ENCODE measurements at places on chromosomes 5 and 9. TPM values are rescaled to one million over a fixed set of nuclear protein-coding genes. Genes with fewer than 3 reads are reported as not detected.

DNA sequence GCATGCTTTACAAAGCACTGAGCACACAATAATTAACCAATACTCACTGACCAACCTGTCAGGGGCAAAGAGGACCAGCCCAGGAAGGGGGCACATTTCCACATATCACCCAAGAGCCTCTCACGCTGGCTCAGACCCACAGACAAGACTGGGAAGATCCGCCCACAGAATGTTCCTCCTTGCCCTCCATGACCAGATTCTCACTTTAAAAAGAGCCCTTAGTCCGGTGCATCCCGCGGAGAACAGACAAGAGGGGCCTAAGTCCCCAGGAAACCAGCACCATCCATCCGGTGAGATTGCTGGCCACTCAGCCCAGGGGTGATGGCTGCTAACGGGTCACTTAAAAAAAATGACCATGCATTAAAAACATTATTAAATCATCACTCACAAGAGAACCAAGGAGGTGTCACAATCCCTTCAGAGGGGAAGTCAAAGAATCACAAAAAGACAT, 32.9 kb downstream of the SEMA4D start:
- no peaks in the 10 kb centered on the region for H3K4me1 ChIP-seq
- no peak overlapping the region for H3K27ac ChIP-seq
- no peaks in the 10 kb centered on the region for H3K36me3 ChIP-seq
- H3K4me3 ChIP-seq: no peak overlapping the region
- no peak for DNase-seq
- H3K27me3 ChIP-seq: no peaks in the 10 kb centered on the region

DNA sequence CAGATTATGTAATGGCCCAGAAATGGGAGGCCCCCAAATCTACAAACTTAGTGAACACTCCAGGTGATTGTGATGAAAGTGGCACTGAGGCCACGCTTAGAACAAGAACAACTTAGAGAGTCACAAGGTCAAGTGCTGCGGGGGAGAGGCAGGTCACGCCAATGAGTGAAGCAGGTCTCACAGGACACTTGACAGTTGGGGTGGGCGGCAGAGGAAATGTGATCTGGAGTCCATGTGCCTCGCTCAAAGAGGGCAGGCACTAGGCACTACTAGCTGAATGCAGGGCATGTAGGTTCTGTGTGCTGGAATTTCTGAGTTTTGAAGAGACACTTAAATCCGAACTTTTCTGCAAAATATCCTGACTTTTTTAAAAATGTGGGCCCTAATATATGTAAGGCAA, 193.2 kb upstream of the RORB start:
- H3K27me3 ChIP-seq: peaks cover 2% of the 10 kb centered on the region
- H3K4me1 ChIP-seq: peaks cover 3% of the 10 kb centered on the region
- H3K4me3 ChIP-seq: no peak overlapping the region

GRCh38 chr5:169071-169727, 22.1 kb upstream of the LRRC14B start:
- no peak overlapping the region for H3K27ac ChIP-seq
- no peak overlapping the region for H3K4me3 ChIP-seq
- H3K27me3 ChIP-seq: no peaks in the 10 kb centered on the region
- peaks cover 18% of the 10 kb centered on the region for H3K36me3 ChIP-seq
- DNase-seq: no peak

- H3K27ac ChIP-seq: no peak overlapping the region
- no peak overlapping the region for H3K4me3 ChIP-seq
- H3K4me1 ChIP-seq: peaks cover 27% of the 10 kb centered on the region
- no peaks in the 10 kb centered on the region for H3K27me3 ChIP-seq
- no peaks in the 10 kb centered on the region for H3K36me3 ChIP-seq
These were observed 145.0 kb upstream of the TNC start for GRCh38 chr9:115262952-115263351.

DNA sequence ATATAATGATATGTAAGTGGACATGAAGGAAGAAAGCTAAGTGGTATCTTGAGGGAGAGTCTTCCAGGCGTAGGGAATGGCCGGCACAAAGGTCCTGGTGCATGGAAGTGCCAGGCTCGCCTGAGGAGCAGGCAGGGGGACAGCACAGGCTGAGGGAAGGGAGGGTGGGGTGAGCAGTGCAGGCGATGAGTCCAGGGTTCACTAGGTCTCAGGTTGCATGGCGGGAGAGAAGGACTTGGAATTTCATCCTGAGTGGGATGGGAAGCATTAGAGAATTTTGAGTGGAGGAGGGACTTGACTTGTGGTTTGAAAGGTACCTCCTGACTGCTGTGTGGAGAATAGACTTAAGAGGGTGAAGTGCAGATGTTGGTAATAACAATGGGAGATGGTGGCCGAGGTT, 268.9 kb downstream of the ARHGEF28 start:
- no peak overlapping the region for H3K27ac ChIP-seq
- no peaks in the 10 kb centered on the region for H3K36me3 ChIP-seq
- no peak overlapping the region for H3K4me3 ChIP-seq
- peaks cover 15% of the 10 kb centered on the region for H3K4me1 ChIP-seq
- H3K27me3 ChIP-seq: peaks cover 26% of the 10 kb centered on the region

DNA sequence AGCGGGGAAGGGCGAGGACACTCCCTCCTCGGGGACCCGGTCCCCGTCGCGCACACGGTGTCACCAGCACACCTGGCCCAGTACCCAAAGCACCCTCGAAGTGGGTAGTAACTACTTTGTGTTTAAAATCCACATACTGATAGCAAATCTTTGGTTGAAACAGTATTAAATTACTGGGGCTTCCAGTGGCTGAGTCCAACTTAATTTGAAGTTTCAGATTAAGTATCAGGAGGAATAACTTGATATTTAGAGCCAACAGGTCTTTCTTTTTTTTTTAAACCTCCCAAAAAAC, 615 bp downstream of the ATG10 start:
- peaks cover 8% of the 10 kb centered on the region for H3K36me3 ChIP-seq
- no peaks in the 10 kb centered on the region for H3K27me3 ChIP-seq
- DNase-seq: no peak
- H3K4me1 ChIP-seq: peaks cover 34% of the 10 kb centered on the region
- H3K4me3 ChIP-seq: peak overlapping the region; percentile 69

- peaks cover 33% of the 10 kb centered on the region for H3K4me1 ChIP-seq
- DNase-seq: no peak
- no peaks in the 10 kb centered on the region for H3K36me3 ChIP-seq
- H3K27ac ChIP-seq: no peak overlapping the region
- peaks cover 5% of the 10 kb centered on the region for H3K27me3 ChIP-seq
- no peak overlapping the region for H3K4me3 ChIP-seq
These were observed 135.2 kb upstream of the SLC24A2 start for GRCh38 chr9:19924080-19924479.

DNA sequence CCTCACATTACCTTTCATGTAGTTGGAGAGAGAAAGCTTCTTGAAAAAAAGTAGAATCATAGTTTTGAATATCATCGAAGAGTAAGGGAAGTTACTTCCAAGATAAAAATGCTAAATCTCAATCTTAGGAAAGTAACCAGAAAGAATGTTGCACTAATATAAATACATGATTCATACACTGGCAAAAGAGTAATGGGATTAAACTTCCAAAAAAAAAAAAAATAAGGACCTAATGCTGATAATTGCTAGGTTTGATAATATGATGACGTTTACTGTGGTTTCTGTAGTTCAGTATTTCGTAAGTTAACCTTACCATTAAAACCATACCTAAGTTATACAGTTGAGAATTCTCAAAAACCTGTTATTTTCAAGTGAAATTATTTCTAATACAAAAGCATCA, 573.8 kb upstream of the CDH9 start:
- no peak for DNase-seq
- H3K27me3 ChIP-seq: no peaks in the 10 kb centered on the region
- H3K36me3 ChIP-seq: peaks cover 1% of the 10 kb centered on the region
- H3K27ac ChIP-seq: peak overlapping the region; percentile 11

DNA sequence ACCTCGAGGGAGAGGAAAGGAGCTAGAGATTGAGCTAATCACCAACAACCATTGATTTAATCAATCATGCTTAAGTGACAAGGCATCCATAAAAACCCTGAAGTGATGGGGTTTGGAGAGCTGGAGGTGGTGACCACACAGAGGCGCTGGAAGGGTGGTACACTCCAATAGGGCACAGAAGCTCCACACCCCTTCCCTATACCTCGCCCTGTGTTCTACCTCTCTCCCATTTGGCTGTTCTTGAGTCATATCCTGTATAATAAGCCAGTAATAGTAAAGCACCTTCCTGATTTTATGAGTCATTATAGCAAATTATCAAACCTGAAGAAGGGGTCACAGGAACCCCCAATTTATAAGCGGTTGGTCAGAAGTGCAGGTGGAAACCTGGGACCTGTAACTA, 18.3 kb downstream of the ACTL7B start:
- H3K36me3 ChIP-seq: no peaks in the 10 kb centered on the region
- no peak overlapping the region for H3K4me3 ChIP-seq
- peaks cover 17% of the 10 kb centered on the region for H3K4me1 ChIP-seq
- no peak for DNase-seq

- H3K36me3 ChIP-seq: no peaks in the 10 kb centered on the region
- no peak overlapping the region for H3K27ac ChIP-seq
- no peaks in the 10 kb centered on the region for H3K27me3 ChIP-seq
- peaks cover 12% of the 10 kb centered on the region for H3K4me1 ChIP-seq
- no peak for DNase-seq
- no peak overlapping the region for H3K4me3 ChIP-seq
These were observed 29.9 kb downstream of the CPEB4 start for GRCh38 chr5:173917788-173918786.

GRCh38 chr5:174337276-174338184, 292.0 kb downstream of the NSG2 start:
- H3K27me3 ChIP-seq: no peaks in the 10 kb centered on the region
- no peaks in the 10 kb centered on the region for H3K36me3 ChIP-seq
- H3K4me1 ChIP-seq: peaks cover 49% of the 10 kb centered on the region
- peak overlapping the region; percentile 94 for H3K27ac ChIP-seq
- peak; percentile 58 for DNase-seq

GRCh38 chr9:102113191-102113590, 374.7 kb upstream of the GRIN3A start:
- H3K27me3 ChIP-seq: no peaks in the 10 kb centered on the region
- H3K4me3 ChIP-seq: no peak overlapping the region
- H3K36me3 ChIP-seq: no peaks in the 10 kb centered on the region
- no peak for DNase-seq
- no peak overlapping the region for H3K27ac ChIP-seq

DNA sequence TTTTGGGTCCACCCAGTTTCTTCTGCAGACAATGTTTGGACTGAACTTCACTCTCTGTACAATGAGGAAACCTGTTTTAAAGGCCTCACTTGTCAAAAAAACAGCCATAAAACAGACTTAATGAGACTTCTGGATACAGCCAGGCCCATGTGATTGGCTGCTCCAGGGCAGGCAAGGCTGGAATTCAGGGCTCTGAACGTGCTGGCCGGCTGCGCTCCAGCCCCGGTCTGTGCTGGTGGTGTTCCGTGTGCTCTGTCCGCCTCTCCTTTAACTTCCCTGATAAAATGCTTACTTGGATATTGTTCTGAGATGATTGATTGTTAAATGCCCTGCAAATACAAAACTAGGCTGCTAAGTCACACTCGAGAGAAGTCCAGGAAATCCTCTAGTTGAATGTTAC, 131.2 kb upstream of the KLF4 start:
- H3K27me3 ChIP-seq: no peaks in the 10 kb centered on the region
- H3K4me3 ChIP-seq: no peak overlapping the region
- H3K36me3 ChIP-seq: no peaks in the 10 kb centered on the region
- peaks cover 16% of the 10 kb centered on the region for H3K4me1 ChIP-seq
- DNase-seq: peak; percentile 42

DNA sequence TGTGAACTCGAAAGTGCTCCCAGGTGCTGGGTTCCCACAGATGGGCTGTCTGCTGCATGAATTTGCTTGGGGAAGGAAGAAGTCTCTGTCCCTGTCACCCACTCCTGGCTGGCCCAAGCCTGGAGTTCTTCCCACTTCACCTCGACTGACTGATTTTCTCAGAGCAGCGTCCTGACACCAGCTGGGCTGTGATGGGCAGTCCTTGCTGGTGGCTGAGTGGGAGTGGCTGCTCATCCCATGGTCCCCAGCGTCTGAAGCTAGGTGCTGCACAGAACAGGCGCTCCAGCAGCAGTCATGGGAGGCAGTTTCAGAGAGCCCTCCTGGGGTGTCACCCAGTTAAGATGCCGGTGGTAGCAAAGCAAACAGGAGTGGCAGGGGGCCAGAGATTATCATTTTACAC, 10.1 kb upstream of the NEURL1B start:
- no peak for DNase-seq
- no peak overlapping the region for H3K4me3 ChIP-seq
- no peaks in the 10 kb centered on the region for H3K4me1 ChIP-seq
- H3K36me3 ChIP-seq: no peaks in the 10 kb centered on the region
- H3K27ac ChIP-seq: no peak overlapping the region

DNA sequence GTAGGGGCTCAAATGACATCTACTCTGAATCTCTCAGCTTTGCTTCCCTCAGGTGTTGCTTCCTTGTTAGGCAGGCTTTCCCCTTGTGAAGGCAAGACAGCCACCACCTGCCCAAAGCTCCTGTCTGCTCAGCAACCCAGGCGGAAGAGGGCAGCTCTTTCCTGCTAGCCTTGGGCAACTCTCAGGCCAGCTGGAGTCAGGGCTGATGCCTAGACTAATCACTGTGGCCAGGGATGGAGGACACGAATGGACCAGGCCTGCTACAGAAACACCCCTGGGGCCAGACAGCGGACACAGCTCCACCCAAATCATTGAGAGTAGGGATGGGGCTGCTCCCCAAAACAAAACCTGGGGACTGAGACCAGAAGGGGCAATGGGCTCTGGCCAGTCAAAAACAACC, 138.0 kb downstream of the MTX3 start:
- peaks cover 24% of the 10 kb centered on the region for H3K27me3 ChIP-seq
- DNase-seq: no peak
- no peak overlapping the region for H3K4me3 ChIP-seq
- peaks cover 13% of the 10 kb centered on the region for H3K4me1 ChIP-seq

DNA sequence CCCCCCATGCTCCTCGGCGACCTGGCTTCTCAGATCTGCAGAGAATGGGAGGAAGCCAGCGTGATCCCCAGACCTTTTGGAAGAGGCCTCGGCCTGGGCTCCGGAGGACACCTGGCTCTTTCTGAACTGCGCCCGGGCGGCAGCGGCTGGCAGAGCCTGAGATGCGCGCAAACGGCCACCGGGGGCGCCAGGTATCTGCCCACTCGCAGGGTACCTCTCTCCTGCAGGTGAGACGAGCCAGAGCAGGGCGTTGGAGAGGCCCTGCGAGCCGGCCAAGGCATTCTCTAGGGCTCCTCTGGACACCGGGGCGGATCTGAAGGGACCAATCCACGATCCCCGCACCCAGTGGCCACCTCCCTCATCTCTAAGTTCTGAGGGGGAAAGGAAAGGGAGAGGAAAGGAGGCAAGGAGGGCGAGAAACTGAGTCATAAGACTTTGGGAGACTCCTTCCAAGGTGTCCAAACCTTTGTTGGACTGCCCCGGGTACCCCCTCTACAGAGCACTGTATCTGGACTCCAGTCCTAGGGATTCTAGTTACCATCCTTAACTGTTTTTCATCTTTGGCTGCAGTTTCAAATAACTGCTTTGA, 55.0 kb upstream of the SLC46A2 start:
- no peaks in the 10 kb centered on the region for H3K36me3 ChIP-seq
- no peak overlapping the region for H3K4me3 ChIP-seq
- no peaks in the 10 kb centered on the region for H3K4me1 ChIP-seq
- DNase-seq: no peak

GRCh38 chr9:8621416-8621815, 821.8 kb upstream of the DMAC1 start:
- H3K27ac ChIP-seq: no peak overlapping the region
- no peak overlapping the region for H3K4me3 ChIP-seq
- peaks cover 24% of the 10 kb centered on the region for H3K4me1 ChIP-seq
- H3K27me3 ChIP-seq: peaks cover 1% of the 10 kb centered on the region
- no peak for DNase-seq
- no peaks in the 10 kb centered on the region for H3K36me3 ChIP-seq

Gene CDH18
- total RNA-seq: 3.7 TPM

Gene PCDHGB1
- total RNA-seq: 1.7 TPM

Gene TAS2R1
- total RNA-seq: not detected

Gene MROH2B
- not detected for total RNA-seq

Gene FOXD4L3
- total RNA-seq: 0.25 TPM

Gene PCSK5
- 13.5 TPM for total RNA-seq
